ENCODE measurements at places on chromosomes 6 and 20.

DNA sequence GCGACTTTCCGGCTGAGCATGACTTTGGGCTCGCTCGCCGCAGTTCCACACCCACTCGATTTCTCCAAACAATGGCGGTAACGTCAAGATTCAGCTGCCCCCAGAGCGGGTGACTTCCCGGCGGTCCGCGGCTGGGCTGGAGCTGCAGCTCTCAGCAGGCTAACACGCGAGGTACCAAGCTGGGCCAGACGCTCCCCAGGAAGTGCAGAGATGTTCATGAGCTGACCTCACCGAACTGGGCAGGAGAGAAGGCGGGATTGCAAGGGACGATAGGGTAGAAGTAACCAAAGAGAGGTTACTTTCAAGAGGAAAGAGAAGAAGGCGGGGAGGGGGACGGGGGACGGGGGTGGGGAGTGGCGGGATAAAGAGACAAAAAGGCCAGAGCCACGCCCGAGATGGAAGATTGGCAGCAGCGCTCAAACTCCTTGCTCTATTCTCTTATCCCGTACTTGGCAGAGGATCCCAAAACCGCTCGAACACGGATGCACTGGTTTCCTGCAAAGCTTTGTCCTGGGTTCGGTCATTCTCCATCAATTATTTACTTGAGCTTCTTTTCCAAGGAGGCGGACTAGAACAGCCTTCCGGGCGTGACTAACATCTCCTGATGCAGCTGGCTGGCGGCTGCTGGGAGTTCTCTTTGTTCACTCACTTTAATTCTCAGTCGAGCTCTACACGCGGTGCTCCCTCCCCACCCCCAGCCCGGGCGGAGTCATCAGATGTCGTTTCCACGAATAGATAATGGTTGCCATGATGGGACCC, at the start of gene MTCL3:
Gene MTCL3, minus strand, starts transcription at position 626 of the 759 bp plus-strand sequence.
- peak; percentile 84 for DNase-seq

GRCh38 chr6:27806981-27807440, 105.2 kb downstream of the OR2B2 start:
- peak; percentile 41 for DNase-seq

GRCh38 chr20:58148891-58149290, 79.6 kb downstream of the ANKRD60 start:
- DNase-seq = no peak

GRCh38 chr20:35602851-35603495, 12.7 kb upstream of the SPAG4 start:
- DNase-seq = no peak

- DNase-seq = no peak
These were observed 2.9 kb downstream of the KIF25 start for GRCh38 chr6:168000198-168001028.

DNA sequence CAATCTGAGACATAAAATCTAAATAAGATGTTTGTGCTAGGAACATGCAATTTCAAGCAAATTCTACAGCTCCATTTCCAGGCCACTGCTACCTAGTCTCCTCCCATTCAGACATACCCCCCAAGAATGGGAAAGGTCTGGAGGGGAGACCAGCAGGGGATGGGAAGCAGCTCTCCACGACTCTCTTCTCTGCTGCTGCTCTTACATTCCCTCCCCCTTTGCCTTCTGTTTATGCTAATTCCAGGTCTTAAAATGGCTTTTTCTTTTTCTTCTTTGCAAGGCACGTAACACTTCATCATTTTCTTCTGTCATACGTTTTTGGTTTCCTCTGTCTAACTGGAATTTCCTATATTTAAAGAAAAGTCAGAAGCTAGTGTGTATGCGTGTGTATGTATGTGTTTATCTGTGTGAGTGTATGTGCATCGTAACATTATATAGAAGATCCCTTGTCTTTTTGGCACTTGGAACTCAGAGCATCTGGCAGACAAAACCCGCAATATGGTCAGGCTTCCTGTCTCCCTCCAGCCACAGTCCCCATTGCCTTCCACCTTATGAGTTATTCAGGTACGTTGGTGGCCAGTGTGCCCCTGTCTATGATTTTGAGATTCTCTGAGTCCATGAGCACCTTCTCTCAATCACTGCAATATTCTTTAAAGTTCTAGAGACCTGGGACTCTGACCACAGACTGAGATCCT, 493.7 kb downstream of the BTBD3 start:
- no peak for DNase-seq

GRCh38 chr6:162644153-162644552, 83.4 kb downstream of the PRKN start:
- DNase-seq = no peak

GRCh38 chr6:13307508-13307995, 20.8 kb downstream of the TBC1D7 start:
- DNase-seq = no peak

Measured in foreskin fibroblast (primary cell).